ENCODE measurements at places on chromosomes 5 and 9. TPM values are rescaled to one million over a fixed set of nuclear protein-coding genes. Genes with fewer than 3 reads are reported as not detected.
A peak's percentile ranks its signal among the peaks of the same experiment; 100 is the strongest.

Gene DMRT3
- not detected for total RNA-seq

DNA sequence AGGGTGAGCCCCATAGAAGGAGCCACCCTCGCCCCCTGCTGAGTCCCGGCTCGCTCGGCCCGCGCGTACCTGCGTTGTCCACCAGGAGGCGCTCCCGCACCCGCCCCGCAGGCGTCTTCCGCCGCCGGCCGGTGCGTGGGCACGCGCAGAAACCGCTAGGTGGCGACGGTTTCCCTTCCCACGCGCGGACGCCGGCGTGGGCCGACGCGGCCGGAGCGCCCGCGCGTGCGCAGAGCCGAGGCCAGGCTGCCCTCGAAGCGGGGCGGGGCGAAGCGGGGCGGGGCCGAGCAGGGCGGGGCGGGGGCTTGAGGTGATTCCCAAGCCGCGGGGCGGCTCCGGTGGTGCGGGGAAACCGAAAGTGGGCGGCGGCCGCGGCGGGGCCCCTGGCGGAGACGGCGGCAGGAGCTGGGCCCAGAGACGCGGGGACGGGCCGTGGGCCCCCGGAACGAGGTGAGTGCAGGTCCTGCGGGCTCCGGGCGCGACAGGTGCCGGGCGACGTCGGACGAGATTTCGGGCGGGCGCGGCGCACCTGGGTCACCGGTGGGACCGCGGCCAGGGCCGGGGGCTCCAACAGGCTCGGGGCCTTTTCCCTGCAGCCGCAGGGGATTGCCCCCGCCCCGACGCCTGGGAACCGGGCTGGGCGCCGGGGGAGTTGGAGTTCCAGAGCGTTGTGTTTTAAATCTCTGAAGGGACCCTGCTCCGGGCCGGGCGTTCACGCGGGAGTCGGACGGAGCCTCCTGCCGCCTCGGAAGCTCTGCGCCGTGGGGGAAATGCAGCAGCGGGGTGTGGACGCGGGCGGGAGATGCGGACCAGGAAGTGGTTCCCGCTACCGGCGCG, at the start of gene TDRD7:
TSS of gene TDRD7 (plus strand) at position 308 of the 837 bp plus-strand sequence. CDS start 16,370 bp downstream, outside the sequence.
- DNase-seq, result peak; percentile 94

Gene PCDHA5
- 0.39 TPM for total RNA-seq

DNA sequence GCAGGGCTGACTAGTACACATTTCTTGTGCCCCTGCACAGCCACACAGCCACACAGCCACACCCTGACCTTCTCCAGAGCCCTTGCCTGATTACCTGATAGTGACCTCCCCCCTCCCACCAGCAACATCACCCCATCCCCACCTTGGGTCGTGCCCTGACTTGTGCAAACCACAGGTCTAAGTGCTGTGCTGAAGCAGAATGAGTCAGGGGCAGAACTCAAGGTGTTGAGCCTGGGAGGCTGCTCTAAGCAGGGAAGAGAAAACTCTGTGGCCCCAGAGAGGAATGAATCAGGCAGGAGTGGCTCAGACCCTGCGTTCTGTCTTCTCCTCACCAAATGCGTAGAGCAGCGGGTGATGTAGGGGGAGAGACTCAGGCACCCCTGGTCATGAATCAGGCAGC, 24.3 kb upstream of the FAT2 start:
- peak; percentile 33 for DNase-seq

Gene LHX2
- total RNA-seq, result 11.9 TPM

DNA sequence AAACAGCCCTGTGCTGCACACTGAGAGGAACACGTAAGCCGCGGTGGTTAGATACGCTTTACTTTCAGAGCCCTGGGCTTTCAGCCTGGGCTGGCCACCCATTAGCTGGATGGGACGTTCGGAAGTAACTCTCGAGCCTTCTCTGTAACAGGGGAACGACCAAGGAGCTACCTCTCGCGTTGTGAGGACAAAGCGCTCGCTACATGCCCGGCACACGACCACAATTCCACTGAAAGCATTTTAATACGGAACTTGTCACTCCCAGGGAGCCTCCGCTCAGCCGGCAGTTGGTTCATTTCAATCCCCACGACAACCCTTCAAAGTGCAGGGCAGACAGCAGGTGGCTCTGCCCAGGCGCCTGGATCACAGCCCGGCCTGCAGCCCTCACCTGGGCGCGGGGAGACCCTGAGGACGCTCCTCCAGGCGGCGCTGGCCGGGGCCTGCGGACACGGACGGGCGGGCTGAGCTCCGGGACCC, 368 bp downstream of the SURF1 start:
- DNase-seq, result peak; percentile 35

DNA sequence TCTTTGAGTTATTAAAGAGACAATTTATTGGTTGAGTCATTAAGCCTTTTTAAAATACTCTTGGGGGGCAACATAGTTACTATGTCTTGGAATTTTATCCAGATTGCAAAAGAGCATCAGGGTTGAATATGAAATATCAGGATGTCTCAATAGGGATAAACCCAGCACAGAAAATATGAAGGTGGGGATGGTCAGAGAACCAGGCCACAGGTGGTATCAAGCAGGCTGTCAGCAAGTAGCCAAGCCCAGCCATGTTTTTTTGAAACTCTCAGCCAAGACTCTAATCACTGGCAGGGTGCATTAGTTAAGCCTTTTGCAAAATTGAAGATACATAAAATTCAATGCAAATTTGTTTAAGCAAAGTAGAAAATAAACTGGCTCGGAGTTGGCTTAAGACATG, 468.9 kb downstream of the DTWD2 start:
- DNase-seq, result no peak

DNA sequence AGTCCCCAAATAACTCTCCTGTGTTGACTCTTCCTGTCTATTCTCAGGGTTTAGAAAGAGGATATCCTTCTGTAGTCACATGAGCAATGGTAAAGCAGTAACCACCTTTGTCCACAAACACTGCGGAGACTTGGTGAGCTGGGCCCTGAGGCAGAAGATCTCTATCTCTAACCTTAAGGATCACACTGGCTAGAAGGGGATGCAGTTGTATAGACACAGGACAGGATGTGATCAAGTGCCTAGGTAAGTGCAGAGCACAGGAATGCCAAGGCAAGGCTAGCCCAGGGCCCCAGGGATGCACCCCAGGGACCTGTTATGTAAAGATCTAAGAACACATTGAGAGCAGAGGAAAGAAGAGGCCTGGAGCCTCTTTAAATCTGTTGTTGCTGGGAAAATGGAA, 610.5 kb downstream of the IRX1 start:
- DNase-seq, result no peak

Gene C5orf58
- not detected for total RNA-seq

Gene PCDHGB5
- 0.09 TPM for total RNA-seq

- DNase-seq, result no peak
These were observed 20.9 kb upstream of the PLIN2 start for GRCh38 chr9:19148187-19148586.

DNA sequence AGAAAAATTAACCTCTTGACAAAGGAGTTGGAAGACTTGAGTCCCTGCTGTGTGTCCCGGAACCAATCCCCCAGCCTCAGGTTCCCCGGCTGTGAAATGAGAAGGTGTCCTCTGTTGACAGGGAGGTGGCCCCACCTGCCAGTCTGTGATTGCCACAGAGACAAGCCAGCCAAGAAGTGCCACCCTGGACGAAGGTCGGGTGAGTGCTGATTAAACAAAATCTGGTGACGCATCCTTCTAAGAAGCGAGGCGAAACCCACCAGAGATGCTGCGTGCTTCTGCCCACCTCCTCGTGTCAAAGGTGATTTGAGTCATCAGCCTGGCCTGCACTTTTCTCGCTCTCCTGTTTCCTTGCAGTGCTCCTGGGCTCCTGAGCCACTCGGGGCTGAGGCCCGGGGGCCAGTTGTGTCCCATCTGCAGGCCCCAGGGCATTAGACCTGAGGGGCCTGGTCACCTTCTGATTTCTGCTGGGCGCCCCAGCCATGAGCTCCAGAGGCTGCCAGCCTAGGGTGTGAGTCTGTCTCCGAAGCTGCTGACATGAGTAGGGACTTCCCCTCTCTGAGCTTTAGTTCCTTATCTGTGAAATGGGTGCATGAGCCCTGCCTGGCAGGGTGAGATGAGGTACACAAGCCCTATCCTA, 28.7 kb downstream of the NEK6 start:
- DNase-seq, result peak; percentile 91

- no peak for DNase-seq
These were observed 22.5 kb upstream of the SUB1 start for GRCh38 chr5:32562843-32563242.
